ENCODE measurements at places on chromosomes 12 and 14.

DNA sequence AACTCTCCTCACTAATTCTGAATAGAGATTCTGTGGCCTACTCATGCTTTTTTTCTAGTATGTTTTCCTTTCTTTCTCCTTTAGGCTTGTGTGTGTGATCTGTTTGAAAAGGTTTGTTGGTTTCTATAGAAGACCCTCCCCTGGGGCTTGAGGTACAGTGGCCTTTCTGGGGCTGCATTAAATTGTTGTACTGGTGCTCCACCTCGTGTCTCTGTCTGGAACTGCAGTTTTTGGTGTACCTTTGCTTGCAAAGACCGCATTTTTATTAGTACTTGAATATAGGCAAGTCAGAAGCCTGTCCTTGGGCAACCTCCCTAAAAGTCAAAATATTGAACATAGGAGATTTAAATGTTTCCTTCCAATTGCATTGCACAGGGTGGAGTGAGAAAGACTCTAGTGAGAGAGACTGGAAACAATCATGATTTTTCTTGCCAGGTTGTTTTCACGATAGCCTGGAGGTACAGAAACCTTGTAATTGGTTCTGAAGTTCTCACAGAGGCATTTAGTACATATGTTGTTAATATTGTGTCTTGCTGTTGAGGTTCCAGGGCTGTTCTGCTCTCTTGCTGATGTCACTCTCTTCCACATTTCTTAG lies 39.0 kb downstream of the SLCO1B1 start:
- DNase-seq = no peak

GRCh38 chr14:78598046-78598920 lies 428.1 kb downstream of the NRXN3 start:
- DNase-seq = peak; percentile 8

GRCh38 chr12:57477710-57478681 lies 1.7 kb downstream of the ARHGAP9 start:
- DNase-seq = no peak

DNA sequence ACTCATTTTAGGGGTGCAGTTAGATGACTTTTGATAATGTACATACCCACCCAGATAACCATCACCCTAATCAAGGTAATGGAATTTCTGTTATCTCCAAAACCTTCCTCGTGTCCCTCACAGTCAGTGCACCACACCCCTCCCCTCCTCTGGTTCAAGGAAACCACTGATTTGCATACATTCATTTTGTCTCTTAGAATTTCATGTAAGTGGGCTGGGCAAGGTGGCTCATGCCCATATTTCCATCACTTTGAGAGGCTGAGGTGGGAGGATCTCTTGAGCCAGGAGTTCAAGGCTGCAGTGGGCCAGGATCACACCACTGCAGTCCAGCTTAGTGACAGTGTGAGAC lies 15.7 kb downstream of the ADIPOR2 start:
- no peak for DNase-seq

DNA sequence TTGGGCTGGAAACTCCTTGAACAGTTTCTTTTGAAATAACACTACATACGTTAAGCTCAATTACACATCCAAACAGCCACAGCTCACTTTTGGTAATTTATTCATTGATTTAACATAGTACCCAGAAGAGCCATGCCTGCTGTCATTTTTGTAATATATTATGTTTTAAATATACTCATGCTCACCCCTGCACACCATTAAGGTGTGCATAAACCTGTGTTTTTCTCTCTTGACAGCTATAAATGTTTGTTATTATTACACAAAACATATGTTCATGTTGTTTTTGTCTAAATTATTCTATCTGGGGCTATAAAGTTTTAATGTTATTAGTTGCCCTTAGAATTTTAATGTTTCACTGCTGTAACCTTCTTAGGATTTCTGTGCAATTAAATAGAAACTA lies 296.1 kb downstream of the AKAP6 start:
- DNase-seq = no peak

GRCh38 chr12:51471111-51471864 lies 46.7 kb downstream of the SLC4A8 start:
- no peak for DNase-seq

- DNase-seq = no peak
Measured at GRCh38 chr12:19181666-19182426, 52.3 kb downstream of the PLEKHA5 start.

DNA sequence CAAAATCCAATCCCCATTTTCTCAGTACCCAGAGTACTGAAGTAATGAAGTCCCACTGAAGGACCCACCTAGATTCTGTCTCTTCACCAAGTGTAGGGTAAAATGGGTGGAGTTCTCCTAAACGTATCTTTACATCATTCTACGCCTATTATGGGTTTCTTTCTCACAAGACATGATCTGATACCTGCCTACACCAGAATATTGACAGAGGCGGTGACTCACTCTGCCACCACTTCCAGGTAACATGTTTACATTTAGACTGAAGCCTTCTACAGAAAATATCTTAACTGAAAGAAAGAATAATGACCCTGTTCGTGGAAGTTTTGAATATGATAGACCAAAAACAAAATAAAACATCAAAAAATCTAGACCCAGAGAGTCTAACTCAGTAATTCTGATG lies 89.8 kb downstream of the BTG1 start:
- peak; percentile 29 for DNase-seq

GRCh38 chr12:13425766-13426165 lies 229.2 kb downstream of the EMP1 start:
- DNase-seq = no peak

- no peak for DNase-seq
Measured at GRCh38 chr14:89881839-89882238, 72.7 kb downstream of the EFCAB11 start.

- DNase-seq = no peak
Measured at GRCh38 chr12:85281636-85282312, 1.8 kb downstream of the ALX1 start.

DNA sequence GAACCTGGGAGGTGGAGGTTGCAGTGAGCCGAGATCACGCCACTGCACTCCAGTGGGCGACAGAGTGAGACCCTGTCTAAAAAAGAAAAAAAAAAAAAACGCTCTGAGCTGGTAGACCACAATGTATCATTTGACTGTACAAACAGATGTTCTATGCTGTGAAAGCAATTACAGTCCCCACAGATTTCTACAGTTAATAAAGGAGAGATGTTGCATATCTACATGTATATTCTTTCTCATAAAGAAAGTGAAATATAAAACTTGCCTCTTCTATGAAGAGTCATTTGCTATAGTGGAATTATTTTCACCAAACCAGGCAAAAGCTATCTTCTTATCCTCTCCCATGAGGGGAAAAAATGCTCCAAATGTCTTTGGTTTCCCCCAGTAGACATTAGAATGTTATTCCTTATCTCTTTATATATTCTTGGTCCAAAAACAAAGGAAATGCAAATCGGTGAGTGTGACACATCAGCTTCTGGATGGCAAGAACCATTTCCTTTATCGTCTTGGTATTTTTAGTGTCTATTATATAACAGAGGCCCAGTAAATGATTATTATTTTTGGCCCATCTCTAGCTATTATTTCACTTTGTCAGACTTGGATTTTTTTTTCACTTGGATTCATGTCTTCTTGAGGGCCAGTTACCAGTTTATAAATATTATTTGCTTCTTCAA lies 230.4 kb downstream of the SSPN start:
- DNase-seq = no peak

DNA sequence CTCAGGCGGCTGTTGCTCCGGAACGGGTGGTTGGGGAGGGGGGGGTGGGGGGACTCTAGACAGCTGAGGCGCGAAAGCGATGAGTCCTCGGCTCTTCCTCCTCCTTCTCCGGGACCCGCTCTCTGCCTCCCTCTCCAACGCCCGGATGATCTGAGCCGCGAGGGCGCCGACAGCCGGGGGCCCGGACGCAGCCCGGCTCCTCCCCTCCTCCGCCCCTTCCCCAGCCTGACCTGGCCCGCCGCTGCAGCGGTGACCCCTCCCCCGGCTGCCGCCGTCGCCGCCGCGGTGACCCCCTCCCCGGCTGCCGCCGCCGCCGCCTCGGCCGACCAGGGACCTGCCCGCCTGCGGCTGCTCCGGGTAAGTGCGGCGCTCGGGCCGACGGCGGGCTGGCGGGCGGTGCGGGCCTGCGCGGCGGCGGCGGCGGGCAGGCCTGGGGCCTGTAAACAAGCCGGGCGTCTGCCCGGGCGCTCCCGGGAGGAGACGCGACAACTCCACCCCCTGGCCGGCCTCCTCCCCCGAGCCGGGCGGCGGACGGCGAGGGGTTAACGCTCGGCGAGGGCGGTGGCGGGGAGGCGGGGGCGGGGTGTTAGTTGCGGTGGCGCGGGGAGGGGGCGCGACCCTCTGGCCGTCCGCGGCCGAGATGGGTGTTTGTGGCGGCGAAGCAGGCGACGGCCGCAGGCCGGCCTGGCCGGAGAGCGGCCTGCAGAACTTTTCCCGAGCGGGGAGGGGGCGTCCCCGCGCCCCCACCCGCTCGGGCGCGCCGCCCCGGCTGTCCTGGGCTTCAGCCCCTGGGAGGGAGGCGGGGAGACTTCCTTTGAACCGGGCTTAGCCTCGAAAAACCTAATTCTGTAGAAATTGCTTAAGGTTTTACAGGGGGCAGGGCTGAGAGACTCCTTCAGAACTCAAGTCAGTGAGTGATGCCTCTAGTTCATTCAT lies 568 bp downstream of the PPM1A start:
- peak; percentile 22 for DNase-seq

- DNase-seq = no peak
Measured at GRCh38 chr12:79763766-79764452, 73.1 kb upstream of the PAWR start.

GRCh38 chr12:131849700-131850553 lies 21.7 kb downstream of the MMP17 start:
- DNase-seq = no peak

DNA sequence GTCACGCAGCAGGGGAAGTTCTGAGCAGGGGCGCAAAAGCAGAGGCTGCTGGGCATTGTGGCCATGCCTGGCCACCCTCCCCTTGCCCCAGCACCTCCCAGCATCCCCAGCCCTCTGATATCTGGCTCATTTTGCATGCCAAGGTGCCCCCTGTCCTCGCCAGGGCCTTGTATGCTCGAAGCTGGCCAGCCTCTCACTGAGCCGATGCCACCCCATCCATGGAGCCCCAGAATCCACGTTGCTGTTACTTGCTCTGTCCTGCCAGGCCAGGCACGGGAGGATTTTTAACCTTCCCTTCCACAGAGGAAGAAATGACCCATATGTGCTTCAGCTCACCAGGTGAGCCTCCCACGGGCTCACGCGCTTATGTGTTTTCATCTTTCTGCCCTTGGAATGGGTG lies 413.4 kb downstream of the BCL11B start:
- DNase-seq = no peak

- DNase-seq = no peak
Measured at GRCh38 chr12:57258977-57259970, 8.3 kb upstream of the STAC3 start.

DNA sequence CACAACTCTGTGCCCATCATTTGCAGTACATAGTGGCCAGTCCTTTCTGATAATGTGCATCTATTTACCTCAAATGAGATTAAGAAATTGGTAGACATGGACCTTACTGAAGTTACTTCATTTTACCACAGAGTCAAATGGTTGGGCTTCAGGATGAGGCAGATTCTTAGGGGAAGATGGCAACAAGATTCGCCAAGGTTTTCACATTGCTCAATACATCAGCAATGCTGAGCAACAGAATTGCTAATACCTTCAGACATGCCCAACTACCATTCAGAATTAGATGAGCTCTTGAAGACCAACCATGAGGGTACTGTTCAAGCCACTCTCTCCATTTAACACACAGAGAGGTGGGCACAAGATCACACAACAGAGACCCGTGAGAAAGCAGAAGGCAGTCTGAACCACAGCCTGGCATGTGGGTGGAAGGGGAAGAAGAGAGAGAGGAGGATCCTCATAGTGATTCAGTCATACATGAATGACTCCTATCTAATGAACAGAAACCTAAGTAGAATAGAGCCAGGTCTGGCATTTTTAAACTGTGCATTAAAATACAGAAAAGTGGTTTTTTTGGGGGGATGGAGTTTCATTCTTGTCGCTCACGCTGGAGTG lies 28.5 kb downstream of the CPM start:
- DNase-seq = no peak

GRCh38 chr12:4144676-4145075 lies 128.9 kb upstream of the CCND2 start:
- DNase-seq = no peak

- no peak for DNase-seq
Measured at GRCh38 chr14:74917646-74918081, 5.4 kb downstream of the RPS6KL1 start.

- DNase-seq = no peak
Measured at GRCh38 chr12:120761519-120761934, 35.9 kb downstream of the ACADS start.
